ENCODE measurements at places on chromosomes 6 and 20.

DNA sequence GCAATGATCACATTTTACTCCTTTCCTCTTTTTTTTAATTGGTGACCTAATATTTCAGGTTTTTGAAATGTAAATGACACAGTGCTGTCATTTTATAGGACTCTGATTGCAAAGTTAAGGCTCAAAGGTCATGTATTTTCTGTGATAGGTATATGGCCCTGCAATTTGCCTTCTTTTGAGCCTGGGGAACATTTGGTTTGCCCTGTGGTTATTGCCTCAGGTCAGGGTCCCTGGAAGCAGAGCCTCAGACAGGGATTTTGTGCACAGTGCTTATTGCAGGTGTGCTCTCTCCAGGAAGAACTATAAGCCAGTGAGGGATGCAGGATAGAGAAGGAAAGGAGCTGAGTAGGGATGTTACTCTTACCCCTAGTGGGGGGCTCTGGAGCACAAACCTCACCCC is 229.3 kb upstream of the ECI2 start:
- DNase-seq, result no peak

- DNase-seq, result no peak
Measured at GRCh38 chr6:105094133-105094640, 85.6 kb downstream of the POPDC3 start.

GRCh38 chr6:168226902-168227318 is 92.7 kb downstream of the DACT2 start:
- DNase-seq, result no peak

- DNase-seq, result no peak
Measured at GRCh38 chr6:14880052-14880451, 365.8 kb upstream of the JARID2 start.

GRCh38 chr6:113290684-113291083 is 566.5 kb upstream of the MARCKS start:
- no peak for DNase-seq

DNA sequence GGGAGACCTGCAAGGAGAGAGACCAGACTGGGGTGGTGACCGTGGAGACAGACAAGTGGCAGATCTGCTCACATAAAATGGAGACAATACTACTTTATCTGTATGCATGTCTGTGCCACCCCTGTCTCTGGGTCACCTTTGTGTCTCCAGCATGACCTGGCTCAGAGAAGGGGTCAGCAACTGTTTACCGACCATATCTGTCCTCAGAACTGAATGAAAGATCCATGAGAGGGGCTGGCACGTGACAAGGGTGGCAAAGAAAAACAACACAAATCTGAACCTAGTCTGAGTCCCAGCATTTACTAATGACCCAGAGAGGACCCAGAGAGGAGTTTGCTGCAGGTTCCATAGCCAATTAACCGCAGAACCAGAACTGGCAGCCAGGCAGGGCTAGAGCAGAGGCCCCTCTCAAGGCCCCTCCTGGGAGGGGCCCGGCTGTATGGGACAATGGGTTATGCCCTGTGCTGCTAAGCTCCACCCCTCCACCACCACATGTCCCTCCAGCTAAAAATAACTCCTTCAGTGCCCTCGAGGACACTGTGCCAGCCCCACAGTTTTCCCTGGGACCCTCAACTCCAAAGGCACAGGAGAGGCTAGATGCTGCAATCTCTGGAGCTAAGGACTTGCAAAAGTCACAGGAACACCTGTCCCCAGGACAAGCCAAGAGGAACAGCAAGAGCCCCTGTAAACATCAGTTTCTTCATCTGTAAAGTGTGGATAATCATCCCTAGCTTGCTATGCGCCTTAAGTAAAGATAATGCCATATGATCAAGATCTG is 2.2 kb downstream of the AHCY start:
- no peak for DNase-seq

DNA sequence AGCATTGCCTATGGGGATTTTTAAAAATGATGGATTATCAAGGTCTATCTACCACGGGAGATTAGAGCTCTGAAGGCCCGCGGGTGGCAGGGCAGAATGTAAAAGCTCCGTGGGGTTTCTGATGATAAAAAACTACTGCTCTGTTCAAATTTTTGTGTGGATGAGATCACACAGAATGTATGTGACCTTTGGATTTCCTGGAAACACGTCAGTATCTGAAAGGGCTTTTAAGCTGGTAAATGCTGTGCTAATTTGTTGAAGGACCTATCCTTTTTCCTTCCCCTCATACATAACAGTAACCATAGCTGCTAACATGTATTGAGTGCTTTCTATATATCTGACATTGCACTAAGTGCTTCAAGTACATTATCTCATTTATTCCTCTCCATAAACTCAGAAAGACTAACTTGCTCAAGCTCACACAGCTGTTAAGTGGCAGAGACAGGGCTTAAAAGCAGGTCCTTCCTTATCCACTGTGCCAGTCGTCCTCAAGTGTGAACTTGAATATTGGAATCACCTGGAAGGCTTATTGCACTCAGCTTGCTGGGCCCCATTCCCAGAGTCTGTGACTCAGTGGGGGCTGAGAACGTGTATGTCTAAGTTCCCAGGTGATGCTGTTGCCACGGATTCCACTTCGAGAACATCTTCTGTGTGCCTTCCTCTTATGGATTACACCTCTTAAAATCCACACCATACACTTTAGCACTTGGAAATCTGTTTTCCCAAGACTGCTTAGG is 1.9 kb upstream of the TMEM242 start:
- no peak for DNase-seq

DNA sequence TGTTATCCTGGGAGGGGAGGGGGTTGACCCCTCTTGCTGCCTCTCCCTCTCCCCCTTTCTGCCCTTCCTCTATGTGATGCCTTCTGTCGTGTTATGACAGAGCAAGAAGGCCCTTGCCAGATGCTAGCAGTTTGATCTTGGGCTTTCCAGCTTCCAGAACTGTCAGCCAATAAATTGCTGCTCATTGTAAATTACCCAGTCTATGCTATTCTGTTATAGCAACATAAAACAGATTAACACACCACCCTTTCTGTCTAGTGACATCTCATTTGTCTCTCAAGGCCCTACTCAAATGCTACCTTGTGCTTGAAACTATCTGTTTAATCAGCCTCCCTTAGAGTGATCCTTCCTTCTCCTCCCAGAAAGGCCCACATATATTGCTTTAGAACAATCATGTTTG is 16.4 kb upstream of the MAP3K4 start:
- no peak for DNase-seq

- DNase-seq, result no peak
Measured at GRCh38 chr6:16840725-16841124, 79.5 kb upstream of the ATXN1 start.

DNA sequence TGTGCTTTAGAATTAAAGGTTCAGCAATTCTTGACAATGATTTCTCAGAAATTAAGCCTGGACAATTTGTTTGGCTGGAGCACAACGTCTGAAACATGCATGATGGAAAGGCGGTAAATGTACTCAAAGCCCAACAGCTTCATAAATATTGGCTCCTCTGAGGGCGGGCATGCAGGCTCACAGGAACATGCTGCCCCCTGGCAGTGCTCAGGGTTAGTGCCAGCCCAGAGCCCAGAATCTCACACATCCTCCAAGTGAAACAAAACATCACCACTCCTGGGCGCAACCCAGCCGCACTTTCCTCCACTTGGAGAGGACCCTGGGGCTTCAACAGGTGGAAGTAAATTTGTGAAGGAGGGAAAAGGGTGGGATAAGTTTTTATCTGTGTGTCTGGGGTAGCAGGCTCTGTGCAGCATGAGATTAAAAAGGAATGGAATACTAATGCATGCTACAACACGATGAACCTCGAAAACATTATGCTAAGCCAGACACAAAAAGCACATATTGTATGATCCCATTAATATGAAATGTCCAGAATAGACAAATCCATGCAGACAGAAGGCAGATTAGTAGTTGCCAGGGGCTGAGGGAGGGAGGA is 54.1 kb upstream of the PTPRT start:
- no peak for DNase-seq

DNA sequence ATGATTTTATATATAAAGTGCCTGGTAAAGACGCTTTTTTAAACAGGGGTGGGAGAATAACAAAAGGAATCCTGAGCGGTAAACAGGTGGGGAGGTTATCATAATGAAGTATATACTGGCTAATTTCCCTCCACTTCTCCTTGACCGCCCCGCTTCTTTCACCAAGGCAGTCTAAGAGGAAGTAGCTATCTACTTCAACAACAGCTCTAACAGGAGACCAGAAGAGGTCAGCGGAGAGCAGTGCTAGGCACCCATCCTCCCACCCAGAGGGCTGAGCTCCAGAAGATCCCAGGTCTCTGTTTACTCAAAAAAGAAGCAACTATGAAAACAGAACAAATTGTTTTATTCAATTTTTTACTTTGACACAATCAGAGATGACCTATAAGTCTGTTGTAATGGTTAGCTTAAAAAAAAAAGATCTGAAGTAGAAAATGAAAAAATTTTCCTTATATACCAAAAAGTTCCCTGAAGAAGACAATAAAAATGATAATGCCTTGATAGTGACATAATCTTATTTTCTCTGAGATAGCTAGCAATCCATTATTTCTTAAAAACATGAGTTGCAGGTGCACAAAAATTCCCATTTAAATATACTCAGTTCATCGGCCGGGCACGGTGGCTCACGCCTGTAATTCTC is 141.1 kb downstream of the PDSS2 start:
- DNase-seq, result no peak

DNA sequence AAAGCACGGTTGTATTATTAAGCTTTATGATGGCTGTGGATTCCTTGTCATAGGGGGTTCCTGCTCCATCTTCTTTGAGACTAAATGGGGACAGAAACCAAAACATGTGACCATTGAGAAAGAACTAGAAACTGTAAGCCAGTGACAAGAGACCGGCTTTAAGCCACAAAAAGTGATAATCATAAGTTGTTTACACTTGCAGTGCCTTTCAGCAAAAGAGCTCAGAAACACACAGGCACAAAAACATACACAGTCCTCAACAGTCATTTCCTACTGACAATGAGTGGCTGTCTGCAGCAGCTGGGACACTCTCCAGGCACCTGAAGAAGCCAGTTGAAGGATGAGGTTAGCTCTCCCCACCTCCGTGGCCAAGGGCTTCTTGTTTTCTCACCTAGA is 20.0 kb upstream of the UBE2J1 start:
- no peak for DNase-seq

- no peak for DNase-seq
Measured at GRCh38 chr20:16360668-16361067, 212.6 kb downstream of the KIF16B start.

- no peak for DNase-seq
Measured at GRCh38 chr6:107871976-107872375, 47.9 kb upstream of the SCML4 start.

Data from cortex of kidney (tissue), 1 donor.